Ecto neural progenitor cell (in vitro differentiated cells): ENCODE measurements at places on chromosomes 6 and 20.

DNA sequence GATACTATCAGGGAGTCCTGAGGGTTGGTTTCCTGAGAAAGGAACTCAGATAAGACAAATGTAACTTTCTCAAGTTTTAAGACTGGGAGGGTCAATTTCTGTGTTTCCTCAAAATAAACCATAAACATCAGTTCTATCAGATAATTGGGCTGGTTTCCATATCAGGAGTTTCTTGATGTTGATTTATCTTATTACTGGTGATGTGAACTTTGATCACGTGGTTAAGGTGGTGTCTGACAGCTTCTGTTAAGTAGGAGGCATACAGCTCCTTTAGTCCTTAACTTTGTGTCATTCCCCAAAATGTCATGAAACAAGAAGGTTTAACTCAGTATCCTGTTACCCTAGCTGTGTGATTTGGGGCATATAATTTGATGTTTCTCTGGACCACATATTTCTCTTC is 145.2 kb downstream of the ZNF217 start:
- DNase-seq: no peak

- no peak for DNase-seq
Measured at GRCh38 chr6:15937602-15938001, 191.3 kb upstream of the MYLIP start.

DNA sequence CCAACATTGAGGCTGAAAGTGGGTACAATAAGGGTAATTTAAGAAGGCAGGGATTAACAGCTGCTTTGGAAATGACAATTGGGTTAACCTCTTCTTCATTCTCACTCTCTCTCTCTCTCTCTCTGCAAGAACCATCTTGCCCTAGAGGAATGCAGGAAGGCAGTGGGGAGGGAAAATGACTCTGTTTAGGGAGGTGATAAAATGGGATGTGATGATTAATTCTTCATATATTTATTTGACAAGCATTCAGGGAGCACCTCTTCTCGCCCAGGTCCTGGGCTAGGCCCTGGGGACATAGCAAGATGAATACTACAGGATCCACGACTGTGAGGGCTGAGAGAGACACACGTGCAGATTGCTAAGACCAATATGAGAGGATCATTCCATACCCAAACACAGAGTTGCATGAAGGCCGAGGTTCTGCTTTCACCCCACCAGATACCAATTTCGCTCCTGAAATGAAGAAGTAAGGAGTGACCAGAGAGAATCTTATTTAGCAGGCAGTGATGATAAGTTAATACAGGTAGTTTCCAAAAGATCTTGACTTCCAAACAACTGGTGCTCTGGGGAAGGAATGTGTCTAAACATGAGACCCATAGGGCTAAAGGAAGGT is 13.3 kb upstream of the PTPN1 start:
- no peak for DNase-seq

DNA sequence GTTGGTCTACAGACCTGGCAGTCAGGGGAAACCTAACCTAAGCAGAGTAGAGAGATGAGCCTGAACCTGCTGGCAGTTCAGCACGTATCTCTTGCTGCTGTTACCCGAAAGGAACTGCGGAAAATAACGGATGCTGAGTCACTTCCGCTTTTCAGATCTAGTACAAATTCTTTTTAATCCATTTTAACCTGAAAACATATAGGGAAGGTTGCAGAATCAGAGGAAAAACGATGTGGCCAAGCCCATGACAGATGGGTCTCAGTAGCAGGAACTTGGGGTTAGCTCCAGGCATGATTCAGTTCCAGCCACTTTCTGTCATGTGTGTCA is 351.9 kb upstream of the PRND start:
- no peak for DNase-seq

DNA sequence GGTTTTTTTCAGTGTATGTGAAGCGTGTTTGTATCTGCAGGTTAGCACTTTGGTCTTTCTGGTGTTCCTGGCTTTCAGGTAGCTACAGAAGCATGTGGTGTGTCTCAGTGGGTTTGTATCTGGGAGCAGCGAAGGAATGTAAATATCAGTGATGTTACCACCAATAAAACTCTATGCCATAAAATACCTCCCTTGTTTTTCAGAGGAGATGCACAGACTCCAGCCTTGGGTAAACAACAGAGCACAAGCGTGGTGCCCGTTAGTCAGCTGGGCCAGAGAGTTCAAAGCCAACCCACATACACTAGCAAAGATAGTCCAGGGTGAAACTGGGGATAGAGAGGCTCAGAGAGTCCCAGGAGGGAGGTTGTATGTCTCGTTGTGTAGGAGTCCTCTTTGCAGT is 393.8 kb downstream of the SMOC2 start:
- no peak for DNase-seq

DNA sequence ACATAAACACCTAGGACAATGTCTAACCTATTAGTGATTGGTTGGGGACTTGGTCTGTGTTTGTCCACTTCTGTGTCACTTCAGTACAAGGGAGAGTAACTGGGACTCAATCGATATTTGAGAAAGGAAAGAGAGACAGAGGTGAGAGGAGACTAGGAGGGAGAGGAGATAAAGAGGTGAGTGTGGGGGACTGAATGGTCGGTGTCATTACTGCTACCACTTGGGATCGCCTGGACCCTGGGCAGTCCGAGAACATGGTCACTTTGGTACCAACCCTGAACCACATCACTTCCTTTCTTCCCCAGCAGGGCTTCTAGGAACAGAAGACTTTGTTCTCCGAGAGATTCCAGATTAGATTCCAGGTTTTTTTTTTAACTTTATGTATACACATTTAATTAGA is 63.7 kb downstream of the GPR6 start:
- DNase-seq: no peak

- DNase-seq: no peak
Measured at GRCh38 chr6:169048185-169048864, 205.3 kb downstream of the THBS2 start.

GRCh38 chr6:32614366-32615081 is 22.7 kb upstream of the HLA-DQA1 start:
- no peak for DNase-seq

- no peak for DNase-seq
Measured at GRCh38 chr6:95489185-95489863, 88.0 kb upstream of the MANEA start.

DNA sequence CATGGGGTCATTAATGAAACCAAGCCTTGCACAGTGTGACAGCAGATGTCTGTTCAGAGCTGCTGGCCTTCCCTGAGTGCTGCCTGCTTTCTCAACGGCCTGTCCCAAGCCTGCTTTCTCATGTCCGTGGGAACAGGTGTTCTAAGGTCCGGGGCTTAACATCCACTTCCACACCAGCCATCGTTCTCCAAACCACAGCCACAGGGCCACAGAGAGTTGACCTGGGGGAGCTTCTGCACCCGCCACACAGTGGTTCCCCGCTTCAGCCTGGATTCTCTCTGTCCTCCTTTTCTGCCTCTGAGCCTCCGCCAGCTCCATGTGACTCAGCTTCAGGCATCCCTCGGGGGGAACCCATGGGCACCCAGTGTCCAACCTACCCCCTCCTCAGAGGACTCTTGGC is 26.9 kb upstream of the PPP1R3G start:
- DNase-seq: no peak

- DNase-seq: no peak
Measured at GRCh38 chr6:147035886-147036285, 168.3 kb upstream of the STXBP5 start.

- DNase-seq: no peak
Measured at GRCh38 chr6:56660381-56660730, 17.7 kb upstream of the DST start.

DNA sequence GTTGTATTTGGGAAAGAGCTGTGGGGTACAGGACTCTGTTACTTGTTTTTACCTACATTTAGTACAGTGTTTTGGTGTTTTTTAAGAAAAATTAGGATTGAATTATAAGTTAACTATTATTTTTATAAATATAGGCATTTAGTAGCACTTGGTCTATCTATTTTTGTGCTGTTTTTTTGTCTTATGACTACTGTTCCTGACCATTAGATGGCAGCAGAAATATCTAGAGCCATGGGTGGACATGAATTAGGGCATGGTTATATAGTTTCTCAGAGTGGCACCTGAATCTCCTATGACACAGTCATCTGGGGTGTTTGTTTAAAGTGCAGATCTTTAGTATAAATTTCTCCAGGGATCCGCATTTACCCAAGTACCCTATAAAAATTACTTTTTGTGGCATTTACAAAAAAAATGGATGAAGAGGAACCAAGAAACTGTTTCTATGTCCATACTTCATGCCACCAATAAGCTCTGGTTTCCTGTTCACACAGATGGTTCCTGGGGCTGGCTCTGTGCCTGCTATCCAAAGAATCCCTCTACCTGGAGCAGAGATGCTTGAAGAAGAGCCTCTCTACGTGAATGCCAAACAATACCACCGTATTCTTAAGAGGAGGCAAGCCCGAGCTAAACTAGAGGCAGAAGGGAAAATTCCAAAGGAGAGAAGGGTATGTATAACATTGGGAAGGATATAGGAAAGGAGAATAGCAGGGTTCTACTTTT is 19.8 kb downstream of the NFYA start:
- DNase-seq: no peak
